ENCODE measurements at places on chromosomes 2 and 18.

DNA sequence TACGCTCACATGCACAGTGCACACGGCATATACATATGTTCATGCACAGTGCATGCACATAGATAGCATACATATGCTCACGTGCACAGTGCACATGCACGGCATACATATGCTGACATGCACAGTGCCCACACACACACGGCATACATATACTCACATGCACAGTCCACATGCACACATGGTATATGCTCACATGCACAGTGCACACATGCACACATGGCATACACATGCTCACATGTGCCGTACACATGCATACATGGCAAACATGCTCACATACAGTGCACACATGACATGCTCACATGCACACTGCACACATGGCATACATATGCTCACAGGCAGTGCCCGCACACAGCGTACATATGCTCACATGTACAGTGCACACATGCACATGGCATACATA is 97.7 kb upstream of the CTDP1 start:
- DNase-seq: peak; percentile 30

GRCh38 chr2:239944694-239945551 is 80.2 kb downstream of the NDUFA10 start:
- peak; percentile 75 for DNase-seq

GRCh38 chr18:74589811-74590210 is 7.9 kb upstream of the ZNF407 start:
- DNase-seq: no peak

- no peak for DNase-seq
Measured at GRCh38 chr18:37913051-37913450, 347.5 kb upstream of the CELF4 start.

DNA sequence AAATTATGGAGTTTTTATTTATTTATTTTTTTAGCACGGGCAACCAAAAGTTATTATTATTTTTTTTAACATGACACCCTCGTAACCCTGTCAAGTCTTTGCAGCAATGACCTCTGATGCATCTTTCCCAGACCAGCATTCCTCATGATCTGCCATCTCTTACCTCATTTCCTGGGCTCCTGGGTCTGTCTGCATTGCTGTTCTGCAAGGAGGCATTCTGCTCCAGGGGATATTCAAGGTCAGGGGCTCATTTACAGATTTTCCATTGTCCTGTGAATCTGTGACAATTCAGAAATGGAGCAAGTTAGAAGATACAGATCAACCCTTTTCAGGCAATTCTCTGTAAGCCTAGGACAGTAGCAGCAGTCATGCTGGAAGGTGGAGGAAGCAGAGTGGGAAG is 43.0 kb downstream of the NGEF start:
- no peak for DNase-seq

GRCh38 chr18:10285283-10285640 is 169.2 kb upstream of the APCDD1 start:
- DNase-seq: no peak

GRCh38 chr2:2664989-2665833 is 334.1 kb upstream of the MYT1L start:
- DNase-seq: no peak

DNA sequence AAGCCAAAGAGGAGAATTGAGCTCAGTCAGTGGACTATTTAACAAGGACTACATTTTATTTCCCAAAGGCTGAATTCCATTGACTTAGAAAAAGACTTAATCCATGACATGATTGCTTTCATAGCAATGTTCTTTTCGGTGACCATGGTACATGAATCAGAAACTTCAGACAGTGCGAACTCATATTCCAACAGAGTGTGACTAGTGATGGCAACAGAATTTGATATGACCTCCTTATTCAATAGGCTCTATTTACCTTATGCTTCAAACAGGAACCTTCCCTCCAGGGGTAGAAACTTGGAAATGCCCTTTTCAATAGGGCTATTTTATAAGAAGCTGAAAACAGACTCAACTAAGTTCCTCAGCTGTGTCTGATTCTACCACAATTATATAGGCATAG is 191.9 kb downstream of the RND3 start:
- no peak for DNase-seq

DNA sequence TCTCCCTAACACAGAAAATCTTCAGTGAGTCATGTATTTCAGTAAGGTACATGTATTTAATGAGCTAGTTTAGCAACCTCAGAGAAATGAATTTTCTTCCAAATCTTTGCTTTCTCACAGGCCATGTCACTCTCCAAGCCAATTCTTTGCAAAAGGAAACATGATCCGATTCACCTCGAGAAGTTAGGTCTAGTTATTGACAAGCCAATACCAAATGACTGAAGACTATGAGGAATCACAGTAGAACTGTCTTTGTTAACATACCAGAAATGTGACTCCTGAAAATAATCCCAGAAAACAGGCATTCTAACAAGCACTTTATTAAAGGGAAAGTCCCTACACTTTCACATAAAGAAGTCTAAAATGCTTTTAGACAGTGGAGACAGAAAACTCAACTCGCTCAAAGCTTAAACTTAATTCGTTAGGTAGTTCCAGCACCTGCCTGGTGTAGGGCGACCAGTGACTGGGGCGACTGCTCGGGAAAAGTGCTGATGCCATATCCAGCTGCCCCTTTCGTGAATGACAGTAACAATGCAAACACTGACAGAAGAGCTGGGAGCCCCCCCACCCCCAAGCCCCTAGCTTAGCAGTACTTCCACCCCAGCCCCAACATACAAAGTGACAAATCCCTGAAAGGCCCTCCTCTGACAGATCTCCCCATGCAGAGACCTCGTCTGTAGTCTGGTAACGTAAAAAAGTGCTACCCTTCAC is 1.8 kb downstream of the MEMO1 start:
- DNase-seq: no peak

DNA sequence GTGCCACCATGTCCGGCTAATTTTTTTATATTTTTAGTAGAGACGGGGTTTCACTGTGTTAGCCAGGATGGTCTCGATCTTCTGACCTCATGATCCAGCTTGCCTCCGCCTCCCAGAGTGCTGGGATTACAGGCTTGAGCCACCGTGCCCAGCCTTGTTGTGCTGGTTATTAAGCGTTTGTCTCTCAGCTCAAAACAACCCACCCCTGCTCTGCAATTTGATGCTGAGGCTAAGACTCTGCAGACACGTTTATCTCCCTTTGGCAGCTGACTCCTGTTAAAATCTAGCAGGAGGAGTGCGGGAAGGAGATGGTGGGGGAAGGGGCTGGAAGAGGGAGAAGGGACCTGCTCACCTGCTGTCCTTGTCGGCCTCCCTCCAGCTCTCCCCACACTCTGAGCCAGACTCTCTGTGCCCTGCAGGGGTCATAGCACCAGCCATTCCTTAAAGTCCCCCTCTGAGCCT is 29.9 kb upstream of the IMPA2 start:
- no peak for DNase-seq

- no peak for DNase-seq
Measured at GRCh38 chr2:226423498-226423960, 376.1 kb downstream of the IRS1 start.

DNA sequence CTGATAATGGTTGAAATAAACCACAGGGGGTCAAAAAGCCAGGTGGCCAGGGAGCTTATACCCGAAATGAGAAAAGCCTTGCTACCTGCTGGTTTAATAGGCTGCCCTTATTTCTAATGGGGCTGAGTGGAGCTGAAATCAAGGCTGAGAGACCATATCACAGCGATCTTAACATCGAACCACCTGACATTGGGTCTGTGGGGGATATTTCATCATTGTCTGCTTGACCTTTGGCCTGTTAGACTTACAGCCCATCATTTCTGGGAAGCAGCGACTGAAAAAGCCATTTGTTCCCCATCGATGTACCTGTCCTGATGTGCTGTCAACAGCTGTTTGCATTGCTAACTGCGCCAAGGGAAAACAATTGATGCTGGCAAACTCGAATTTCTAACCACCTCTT is 199.7 kb upstream of the SLC14A2 start:
- no peak for DNase-seq

DNA sequence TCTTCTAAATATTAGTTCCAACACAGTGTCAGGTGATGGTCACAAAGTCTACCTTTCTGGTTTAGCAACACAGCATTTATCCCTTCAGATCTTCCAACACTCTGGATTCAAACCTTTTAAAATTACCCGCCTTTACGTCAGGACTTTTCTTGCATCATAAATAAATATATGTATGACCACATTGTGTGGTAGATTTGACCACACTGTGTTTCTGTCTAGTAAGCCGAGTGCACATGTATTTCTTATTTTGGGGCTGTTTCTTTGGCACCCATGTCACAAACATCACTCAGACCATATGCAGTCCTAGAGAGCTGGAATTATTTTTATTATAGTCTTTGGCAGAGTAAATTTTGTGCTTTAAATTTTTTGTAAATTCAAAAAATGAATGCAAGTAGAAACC is 172.1 kb downstream of the ANKRD44 start:
- DNase-seq: no peak

DNA sequence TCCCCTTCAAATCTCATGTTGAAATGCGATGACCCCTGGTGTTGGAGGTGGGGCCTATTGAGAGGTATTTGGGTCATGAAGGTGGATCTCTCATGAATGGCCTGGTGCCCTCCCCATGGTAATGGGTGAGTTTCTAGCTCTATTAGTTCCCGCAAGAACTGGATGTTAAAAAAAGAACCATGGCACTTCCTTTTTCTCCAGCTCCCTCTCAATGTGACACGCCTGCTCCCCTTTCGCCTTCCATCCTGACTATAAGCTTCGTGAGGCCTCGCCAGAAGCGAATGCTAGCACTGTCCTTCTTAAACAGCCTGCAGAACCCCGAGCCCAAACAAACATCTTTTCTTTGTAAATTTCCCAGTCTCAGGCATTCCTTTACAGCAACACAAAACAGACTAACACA is 303.2 kb upstream of the REV1 start:
- no peak for DNase-seq

GRCh38 chr2:20599861-20600461 is 50.9 kb downstream of the HS1BP3 start:
- peak; percentile 31 for DNase-seq

GRCh38 chr2:169361706-169362117 is 622 bp downstream of the LRP2 start:
- no peak for DNase-seq

DNA sequence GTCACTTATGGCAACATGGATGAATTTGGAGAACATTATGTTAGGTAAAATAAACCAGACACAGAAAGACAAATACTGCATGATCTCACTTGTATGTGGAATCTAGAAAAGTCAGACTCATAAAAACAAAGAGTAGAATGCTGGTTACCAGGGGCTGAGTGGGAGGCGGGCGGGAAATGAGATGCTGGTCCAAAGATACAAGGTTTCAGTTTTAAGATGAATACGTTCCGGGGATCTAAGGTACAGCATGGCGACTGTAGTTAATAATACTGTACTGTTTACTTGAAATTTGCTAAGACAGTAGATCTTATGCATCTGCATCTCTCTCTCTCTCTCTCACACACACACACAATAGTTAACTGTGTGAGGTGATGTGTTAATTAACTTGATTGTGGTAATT is 14.2 kb downstream of the FAM110C start:
- no peak for DNase-seq

- DNase-seq: no peak
Measured at GRCh38 chr2:241940329-241940728, 70.8 kb downstream of the RTP5 start.

DNA sequence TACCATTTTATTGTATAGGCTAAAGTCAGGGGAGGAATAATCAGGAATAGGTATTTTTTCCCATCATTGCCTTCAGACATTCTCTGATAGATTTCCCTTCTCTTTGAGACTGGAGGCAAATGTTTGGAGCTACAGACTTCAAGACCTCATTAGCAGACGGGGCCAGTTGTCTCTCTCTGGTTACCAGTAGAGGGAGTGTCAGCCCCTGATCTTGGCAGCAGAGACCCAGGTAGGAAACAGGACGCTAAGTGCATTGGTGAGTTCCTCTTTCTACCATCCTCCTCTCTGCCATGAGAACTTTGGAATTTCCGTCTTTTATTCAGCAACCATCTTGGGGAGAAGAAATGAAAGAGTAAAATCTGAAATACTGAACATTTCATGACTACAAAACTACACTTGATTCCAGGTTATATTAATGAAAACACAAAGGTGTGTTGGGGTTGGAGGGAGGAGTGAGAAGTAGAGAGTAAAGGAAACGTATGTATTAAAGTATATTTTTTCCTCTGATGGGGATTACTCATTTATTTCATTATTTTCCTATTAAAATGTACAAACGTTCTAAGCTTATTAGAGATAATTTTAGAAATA is 186.2 kb upstream of the GCFC2 start:
- no peak for DNase-seq

- no peak for DNase-seq
Measured at GRCh38 chr2:190352668-190353536, 9.5 kb downstream of the INPP1 start.

DNA sequence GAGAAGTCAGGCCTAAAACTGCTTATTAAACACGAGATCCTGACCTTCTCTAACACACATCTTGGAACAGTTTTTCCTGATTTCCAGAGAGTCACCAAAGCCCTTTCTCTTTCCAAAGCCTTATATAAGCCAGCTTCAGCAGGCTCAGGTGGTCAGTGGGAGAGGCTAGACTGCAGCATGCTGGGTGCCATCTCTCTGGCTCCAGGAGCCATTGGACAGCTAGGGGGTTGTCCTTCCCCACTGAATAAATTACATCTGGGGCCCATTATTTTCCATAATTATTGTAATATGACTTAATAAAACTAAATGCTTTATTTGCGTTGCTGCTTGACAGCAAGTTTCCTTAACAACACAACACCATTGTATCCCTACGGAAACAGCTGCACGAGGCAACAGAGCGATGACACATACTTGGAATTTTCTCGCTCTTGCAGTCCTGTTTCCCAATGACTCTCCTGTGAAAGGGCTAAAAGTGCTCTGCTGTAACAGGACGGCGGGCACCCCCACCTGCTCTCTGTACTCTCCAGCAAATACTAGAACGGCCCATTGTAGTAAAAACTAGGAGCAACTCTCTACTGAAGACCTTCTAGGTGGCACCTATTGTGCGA is 160.6 kb downstream of the RNF144A start:
- no peak for DNase-seq

DNA sequence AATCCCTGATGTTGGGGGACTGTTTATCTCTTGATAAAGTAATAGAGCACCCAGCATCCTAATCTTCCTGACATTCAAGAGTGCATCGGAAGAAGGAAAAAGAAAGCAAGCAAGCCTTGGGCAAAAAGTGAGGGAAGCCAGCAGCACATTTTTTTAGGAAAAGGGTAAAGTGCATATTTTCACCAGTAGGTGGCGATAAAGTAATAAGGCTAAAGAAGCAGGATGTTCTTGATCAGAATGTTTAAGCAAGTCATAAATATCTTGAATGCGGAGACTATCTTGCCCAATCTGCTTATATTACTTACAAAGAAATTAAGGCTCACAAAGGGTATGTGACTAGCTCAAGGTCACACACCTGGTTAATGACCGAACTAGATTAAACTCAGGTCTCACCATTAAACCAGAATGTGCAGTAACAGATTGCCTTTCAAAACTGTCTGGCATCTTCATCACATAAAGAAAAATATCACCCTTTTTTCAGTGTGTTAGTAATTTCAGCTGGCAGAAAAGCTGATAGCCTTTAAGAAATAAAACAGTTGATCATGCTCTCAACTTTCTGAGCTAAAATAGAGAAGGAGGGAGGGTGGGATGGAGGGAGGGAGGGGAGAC is 83.8 kb downstream of the VIT start:
- DNase-seq: no peak

- DNase-seq: no peak
Measured at GRCh38 chr2:200279857-200280256, 26.6 kb upstream of the SPATS2L start.

GRCh38 chr2:96025194-96025492 is 9.6 kb downstream of the GPAT2 start:
- DNase-seq: peak; percentile 60
